ENCODE measurements at places on chromosomes 5 and 9. TPM values are rescaled to one million over a fixed set of nuclear protein-coding genes. Genes with fewer than 3 reads are reported as not detected.

GRCh38 chr9:126752881-126753670 lies 51.8 kb upstream of the ZBTB43 start:
- no peak for DNase-seq

- DNase-seq, result no peak
Measured at GRCh38 chr5:123855609-123856008, 343.6 kb downstream of the CSNK1G3 start.

DNA sequence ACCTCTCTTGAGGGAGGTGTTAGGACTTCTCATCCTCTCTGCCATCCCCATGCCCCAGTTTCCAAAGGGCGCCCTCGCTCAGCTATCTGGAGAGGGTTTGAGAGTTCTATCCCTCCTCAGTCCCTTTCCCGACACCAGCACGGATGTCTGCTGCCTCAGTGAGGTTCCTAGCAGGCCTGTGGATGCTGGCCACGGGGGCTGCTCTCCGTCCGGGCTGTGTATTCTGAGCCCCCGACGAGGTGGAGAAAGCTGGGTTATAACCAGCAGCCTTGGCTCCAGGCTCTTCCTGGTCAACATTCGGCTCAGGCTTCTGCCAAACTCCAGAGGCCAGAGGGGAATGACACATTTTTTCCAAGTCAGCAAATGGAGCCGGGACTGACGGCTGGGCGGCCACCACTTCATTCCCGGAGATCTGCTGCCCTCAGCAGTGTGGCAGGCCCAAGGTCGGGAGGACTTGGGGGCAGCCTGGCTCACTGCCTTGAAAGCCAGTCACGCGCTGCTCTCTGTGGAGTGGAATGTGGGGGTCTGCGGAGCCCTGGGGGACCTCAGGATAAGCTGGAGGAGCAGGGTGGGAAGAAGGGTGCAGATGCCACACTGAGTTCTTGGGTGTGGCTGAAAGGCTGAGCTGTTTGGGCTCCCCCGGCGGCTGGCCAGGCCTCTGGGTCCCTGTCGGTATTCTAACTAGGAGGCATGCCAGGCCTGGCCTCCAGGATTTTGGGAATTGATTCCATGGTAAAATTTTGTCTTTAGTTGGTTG lies 27.4 kb downstream of the PTPA start:
- no peak for DNase-seq

- no peak for DNase-seq
Measured at GRCh38 chr5:54073131-54073530, 237.2 kb downstream of the ARL15 start.

- no peak for DNase-seq
Measured at GRCh38 chr9:19720377-19720776, 68.5 kb downstream of the SLC24A2 start.

- no peak for DNase-seq
Measured at GRCh38 chr5:53928641-53929040, 368.2 kb downstream of the NDUFS4 start.

DNA sequence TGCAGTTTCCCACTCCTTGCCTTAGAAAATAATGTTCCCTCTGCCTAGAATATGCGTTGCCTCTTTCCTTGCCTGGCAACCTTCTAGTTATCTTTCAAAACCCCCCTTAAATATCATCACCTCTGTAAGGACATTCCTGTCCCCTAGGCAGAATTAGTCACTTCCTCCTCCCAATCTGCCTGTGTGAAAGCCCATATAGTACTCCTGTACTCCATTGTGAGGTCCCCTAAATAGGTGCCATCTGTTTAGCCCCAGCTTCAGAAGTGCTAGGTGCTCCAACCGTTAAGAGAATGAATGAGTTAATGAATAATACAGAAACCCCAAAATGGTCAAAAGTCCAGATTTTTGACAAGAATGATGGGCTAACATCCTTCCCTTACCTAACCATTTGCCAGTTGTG lies 181.4 kb downstream of the GDNF start:
- DNase-seq, result no peak

DNA sequence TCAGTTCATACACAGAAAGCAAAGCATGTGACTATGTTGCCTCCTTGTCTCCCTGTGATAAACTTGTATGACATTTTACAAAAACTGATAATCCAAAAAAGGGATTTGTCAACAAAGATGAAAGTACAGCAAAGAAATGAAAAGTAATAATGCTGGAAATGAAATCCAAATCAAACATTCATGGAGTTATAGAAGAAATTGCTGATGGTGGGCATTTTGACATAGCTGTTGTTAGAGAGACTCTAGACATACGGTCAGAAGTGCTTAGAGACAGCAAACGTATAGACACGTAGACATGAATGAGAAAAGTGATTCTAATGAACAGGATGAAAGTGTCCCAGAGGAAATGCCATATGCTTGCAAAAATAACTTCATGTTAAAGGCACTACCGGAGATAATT lies 186.9 kb upstream of the RGMB start:
- no peak for DNase-seq

GRCh38 chr9:78064075-78064474 lies 32.5 kb upstream of the GNAQ start:
- no peak for DNase-seq

DNA sequence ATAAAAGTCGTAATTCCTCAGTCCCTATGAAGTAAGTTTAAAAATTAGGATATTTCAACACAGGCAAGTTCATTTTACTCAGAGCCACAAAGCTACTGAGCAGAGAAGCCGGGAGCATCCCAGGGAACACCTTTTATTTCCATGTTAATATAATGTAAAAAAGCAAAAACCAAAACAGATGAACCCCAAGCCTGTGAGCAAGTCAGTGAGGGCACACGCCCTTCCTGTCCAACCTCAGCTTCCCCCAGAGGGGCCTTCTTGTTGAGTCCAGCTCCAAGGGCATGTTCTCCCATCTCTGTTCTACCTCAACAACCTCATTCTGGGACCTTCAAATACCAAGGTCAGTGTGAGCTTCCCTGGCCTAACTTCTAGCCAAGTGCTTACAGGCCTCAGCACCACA lies 24.8 kb downstream of the NSUN2 start:
- DNase-seq, result no peak

DNA sequence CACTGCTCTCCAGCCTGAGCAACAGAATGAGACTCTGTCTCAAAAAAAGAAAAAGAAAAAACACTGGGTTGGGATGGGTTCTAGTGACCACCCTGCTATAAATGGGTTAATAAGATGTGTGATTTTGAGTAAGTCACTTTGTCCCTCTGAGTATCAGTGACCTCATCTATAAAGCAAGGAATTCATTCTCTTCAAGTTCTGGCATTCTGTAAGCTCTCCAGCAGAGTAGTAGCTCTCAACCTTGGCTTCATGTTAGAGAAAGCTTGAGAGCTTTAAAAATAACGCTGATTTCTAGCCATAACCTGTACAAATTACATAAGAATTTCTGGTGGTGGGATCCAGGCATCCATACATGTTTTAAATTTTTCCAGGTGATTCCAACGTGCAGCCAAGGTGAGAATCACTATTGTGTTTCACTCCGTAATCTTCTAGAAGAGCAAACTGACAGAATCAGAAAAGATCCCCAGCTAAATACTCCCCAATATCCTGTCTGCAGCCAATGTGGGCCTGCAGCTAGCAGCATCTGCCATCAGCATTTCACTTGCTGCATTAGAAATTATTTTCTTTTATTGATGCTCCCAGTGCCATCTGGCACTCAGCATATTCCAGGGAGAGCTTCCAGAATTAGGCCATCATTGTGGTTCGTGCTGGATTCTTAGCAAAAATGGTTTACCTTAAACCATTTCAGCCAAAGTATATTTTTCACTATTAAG lies 109.4 kb downstream of the FEM1C start:
- DNase-seq, result no peak

GRCh38 chr5:83446253-83446947 lies 25.1 kb upstream of the VCAN start:
- no peak for DNase-seq

- peak; percentile 44 for DNase-seq
Measured at GRCh38 chr5:171386006-171386671, 1.5 kb upstream of the NPM1 start.

DNA sequence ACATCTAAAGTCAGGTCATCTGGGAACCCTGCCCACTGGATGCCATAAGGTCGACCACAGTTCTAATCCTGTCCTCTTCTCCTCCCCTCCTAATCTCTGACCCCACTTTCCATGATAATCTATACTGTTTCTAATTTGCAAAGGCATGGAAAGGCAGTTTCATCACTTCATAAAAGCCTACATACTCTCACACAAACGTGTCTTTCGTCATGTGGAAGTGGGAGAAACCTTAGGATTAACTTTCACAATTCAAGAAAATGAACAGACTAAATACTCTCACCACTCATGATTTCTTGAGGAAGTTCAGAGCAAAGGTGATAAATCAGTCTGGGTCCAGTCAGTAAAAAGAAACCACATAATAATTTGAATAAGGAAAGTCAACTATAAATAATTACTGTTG lies 5.5 kb downstream of the FANCC start:
- DNase-seq, result no peak

GRCh38 chr5:119316086-119316485 lies 39.7 kb upstream of the TNFAIP8 start:
- DNase-seq, result no peak

DNA sequence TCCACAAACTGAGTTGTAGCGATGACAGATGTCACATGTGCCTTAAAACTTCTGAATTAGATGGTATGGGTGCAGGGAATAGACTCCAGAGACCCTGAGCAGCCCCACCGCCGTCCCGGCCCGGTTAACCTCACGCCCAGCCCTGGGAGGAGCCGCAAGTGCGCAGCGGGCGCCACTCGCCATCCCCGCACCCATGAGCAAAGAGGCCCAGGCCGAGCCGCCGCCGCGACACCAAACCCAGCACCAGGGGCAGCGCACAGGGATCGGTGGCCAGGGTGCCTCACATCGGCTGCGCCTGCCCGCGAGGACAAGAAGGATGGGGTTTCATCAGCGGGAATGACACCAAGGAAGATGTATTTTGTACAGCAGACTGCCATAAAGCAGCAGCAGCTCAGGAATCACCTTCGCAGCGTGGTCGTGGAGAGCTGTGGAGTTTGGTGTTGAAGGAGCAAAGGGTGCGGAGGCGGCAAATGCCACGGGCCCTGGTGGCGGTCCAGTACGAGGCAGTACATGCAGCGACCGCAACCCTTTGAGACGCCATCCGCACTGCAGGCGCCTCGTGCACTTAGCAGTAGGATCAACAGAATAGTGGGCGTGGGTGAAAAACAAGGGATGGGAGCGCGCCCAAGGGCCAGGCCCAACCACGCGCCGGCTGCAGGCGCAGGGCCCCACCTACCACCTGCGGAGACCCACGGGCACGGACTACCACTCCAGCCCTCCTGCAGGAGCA lies 89.7 kb downstream of the ZNF366 start:
- DNase-seq, result no peak

- DNase-seq, result no peak
Measured at GRCh38 chr5:60492958-60493357, 207.0 kb downstream of the DEPDC1B start.

DNA sequence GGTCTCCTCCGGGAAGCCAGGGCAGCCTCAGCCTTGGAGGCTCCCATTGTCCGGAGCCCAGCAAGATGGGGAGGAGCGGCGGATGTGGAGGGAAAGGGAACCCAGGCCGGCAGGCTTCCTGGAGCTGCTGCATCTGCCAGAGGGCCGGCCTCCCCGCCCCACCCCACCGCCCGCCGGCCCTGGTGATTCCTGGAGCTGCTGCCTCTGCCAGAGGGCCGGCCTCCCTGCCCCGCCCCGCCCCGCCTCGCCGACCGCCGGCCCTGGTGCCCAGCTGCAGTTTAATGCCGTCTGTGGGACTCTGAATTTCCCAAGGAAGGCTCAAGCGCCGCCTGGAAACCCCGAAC lies 31.6 kb downstream of the EXD3 start:
- DNase-seq, result no peak

- DNase-seq, result peak; percentile 25
Measured at GRCh38 chr9:118522093-118523028, 818.2 kb downstream of the TLR4 start.

- no peak for DNase-seq
Measured at GRCh38 chr9:68949271-68950000, 64.5 kb downstream of the PRKACG start.

DNA sequence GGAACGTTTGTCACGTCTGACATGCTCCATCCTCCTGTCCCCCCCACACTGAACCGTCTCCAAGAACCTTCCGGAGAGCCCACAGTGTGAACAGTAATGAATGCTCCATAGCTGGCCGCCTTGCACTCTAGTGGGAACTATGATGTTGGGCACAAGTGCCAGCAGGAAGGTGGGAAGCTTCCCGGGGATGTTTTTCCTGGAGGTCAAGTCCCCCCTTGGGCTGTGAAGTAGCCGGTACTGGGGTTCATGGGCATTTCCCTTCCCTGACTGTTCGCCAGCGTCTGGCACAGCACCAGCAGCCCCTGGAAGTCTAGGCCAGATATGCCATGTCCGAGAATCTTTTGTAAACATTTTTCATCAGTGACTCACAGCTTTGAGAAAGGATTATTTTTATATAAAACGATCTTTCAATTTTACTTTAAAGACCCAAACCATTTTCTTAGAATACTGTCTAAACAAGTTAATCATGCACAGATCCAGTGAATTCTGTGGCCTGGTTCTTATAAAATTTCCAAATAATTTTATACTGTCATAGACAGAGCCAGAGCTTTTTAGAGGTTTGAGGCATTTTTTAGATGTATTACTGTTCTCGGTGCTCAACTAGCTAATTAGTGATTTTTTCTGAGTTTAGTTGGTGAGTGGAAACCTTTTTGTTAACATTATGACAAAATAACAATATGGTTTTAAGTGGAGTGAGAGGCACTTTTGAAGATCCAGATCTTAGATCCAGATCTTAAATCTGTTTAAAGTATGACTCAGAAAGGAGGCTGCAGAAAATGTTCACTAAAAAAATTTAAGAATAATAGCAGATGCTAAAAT lies 11.6 kb downstream of the ABL1 start:
- no peak for DNase-seq

- DNase-seq, result no peak
Measured at GRCh38 chr5:320524-321229, 837 bp upstream of the AHRR start.

DNA sequence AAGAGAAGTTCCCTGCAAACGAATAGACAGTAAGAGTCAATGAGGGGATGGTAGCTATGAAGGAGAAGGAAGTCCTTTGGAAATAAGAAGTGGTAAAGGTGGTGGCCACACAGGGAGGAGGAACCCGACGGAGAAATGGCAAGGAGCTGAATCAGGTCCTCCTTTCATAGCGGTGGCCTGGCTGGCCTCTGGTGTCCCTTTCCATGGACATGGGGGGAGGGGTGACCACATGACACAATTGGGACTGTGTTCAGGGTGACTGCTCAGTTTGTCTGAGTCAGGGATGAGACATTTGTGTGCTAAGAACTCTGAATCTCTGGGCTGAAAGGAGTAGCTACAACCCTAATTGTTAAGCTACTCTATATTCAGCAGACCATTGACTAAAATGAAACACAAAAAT lies 28.7 kb upstream of the TIMD4 start:
- no peak for DNase-seq

GRCh38 chr9:130981002-130981755 lies 27.8 kb upstream of the LAMC3 start:
- DNase-seq, result no peak

The ZNF883 gene
- 0.89 TPM for total RNA-seq

The FREM1 gene
- 4.3 TPM for total RNA-seq

The AIF1L gene
- total RNA-seq, result 16.0 TPM

The LRRC19 gene
- total RNA-seq, result 0.27 TPM

The WWC1 gene
- total RNA-seq, result 61.9 TPM

The PCDHGB5 gene
- 9.1 TPM for total RNA-seq

The F12 gene
- 0.80 TPM for total RNA-seq

The PLEKHG4B gene
- 2.7 TPM for total RNA-seq

The STKLD1 gene
- total RNA-seq, result 1.6 TPM

The SARDH gene
- 3.4 TPM for total RNA-seq

The CREBRF gene
- total RNA-seq, result 50.2 TPM
